ENCODE measurements at places on chromosomes 1 and 21.
A peak's percentile ranks its signal among the peaks of the same experiment; 100 is the strongest.

DNA sequence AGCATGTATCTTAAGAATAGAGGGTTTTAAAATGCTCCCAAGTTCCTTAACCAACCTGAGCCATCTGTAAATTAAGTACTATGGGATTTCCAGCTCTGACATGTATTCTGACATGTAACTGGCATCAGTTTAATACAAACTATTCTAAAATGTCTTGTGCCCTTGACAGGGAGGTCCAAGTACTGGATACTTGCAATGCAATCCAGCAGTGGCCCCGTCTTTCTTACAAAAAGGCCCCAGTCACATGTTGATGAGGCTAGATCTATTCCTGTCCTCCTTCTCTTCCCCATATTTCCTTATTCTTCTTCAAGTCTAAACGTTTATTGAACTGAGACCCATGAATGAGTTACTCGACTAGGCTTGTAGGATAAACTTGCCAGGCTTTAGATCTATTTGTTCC is 46.4 kb downstream of the MRPL39 start:
- no peak for DNase-seq

GRCh38 chr1:184813528-184814089 is 59.0 kb upstream of the EDEM3 start:
- DNase-seq: peak; percentile 63

- no peak for DNase-seq
Measured at GRCh38 chr1:231424950-231425805, 3.1 kb upstream of the EGLN1 start.

DNA sequence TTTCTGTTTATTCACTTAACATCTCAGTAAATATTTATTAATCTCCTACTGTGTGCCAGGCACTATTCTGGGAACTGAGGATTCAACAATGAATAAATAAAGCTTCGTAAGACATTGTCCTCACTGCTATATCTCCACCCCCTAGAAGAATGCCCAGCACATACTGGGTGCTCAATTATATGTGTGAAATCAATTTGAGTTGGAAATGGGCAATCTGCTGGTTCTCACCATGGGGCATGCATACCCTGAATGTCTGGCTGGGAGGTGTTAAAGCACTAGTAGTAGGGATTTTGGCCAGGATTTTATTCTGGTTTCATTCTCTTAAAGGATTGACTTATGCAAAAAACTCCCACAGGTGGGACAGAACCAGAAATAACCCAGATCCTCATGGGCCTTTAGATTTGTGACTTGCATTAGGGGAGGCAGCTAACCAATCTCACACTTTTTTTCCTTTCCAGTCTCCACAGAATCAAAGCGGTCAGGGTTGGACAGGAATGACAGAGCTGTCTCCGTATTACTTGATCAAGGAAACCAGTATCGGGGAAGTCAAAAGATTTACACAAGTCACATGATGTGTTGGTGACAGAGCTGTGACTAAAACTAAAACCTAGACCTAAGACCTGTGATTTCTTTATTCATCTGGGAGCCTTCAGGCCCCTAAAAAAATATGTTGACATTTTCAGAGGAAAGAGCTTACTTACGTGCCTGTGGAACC is 12.8 kb downstream of the GFI1 start:
- DNase-seq: no peak

DNA sequence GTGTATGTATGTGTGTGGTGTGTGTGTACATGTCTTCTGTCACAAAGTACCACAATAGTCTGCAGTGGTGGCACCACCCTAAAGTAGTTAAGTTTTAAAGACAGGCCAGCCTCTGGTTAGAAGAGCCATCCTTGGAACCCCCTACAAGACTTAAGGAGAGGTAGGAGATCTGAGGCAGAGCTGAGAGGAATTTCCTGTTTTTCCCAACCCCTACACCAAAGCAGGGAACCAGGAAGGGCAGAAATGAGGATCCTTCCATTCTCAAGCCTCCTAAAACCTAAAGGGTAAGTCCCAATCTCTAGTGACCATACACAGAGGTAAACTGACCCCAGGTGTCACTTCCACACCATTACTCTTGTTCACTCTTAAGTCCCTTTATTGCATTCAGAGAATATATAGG is 11.1 kb downstream of the PEA15 start:
- no peak for DNase-seq

- peak; percentile 11 for DNase-seq
Measured at GRCh38 chr1:68319907-68320306, 87.6 kb upstream of the WLS start.

GRCh38 chr1:65615859-65616258 is 176.8 kb upstream of the PDE4B start:
- DNase-seq: no peak

DNA sequence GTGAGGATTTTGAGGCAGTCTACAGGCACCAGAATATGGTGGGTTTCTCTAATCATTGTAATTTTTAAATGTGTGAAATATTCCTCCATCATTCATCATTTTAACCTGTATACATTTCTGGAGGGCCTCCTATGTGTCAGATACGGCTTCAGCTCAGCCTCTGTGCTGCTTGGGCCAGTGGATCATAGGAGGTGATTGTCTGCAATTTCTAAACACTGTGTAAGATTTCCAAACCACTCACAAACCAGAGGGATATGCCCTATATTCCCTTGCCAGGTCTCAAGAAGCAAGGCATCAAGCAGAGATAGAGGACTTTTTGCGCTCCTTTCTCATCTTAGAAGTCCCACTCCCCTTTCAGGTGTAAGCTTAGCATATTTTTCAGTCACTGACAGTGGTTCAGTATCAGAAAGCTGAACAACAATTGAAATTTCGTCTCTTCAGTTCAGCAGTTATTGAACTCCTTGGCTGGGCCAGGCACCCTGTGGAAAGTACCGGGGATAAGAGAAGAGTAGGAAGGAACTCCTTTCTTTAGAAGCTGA is 190.9 kb downstream of the NFIA start:
- DNase-seq: no peak

GRCh38 chr1:47732489-47732888 is 264.7 kb downstream of the TRABD2B start:
- DNase-seq: no peak

DNA sequence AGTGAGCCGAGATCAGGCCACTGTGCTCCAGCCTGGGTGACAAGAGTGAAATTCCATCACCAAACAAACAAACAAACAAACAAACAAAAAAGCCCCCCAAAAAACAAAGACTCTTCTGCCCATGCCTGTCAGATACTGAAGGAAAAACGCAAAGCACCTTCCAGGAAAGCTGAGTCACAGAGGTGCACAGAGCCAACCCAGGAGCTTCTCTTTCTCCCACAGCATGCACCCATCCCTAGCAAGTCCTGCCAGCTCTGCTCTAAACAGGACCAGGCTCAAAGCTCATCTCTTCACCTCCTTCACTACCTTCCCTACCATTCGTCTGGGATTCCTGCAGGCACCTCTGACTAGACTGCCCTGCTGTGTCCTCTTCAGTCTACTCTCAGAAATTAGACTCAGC is 46.5 kb downstream of the ETS2 start:
- DNase-seq: no peak

DNA sequence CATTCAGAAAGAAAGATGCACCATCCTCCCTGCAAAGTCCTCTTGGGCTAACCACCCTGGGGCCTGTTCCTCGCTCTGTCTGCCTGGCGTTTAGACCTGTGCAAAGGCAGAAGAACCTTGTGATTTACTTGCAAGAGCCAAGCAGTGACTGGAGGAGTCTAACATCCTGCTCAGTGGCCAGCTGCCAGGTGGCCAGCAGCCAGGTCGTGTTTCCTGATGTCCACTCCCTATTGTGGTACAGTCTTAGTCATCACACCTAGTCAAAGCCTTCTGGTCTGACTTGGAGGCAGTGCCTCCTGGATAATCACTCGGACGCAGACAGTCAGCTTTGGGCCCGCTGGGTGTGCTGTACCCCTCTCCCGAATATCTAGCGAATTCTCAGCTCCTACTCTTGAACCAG is 118.1 kb downstream of the PGBD5 start:
- no peak for DNase-seq

GRCh38 chr1:24952413-24952841 is 22.4 kb upstream of the RUNX3 start:
- DNase-seq: no peak

- no peak for DNase-seq
Measured at GRCh38 chr1:43893006-43893405, 40.6 kb upstream of the ARTN start.

GRCh38 chr21:37206496-37206895 is 60.6 kb downstream of the VPS26C start:
- no peak for DNase-seq

DNA sequence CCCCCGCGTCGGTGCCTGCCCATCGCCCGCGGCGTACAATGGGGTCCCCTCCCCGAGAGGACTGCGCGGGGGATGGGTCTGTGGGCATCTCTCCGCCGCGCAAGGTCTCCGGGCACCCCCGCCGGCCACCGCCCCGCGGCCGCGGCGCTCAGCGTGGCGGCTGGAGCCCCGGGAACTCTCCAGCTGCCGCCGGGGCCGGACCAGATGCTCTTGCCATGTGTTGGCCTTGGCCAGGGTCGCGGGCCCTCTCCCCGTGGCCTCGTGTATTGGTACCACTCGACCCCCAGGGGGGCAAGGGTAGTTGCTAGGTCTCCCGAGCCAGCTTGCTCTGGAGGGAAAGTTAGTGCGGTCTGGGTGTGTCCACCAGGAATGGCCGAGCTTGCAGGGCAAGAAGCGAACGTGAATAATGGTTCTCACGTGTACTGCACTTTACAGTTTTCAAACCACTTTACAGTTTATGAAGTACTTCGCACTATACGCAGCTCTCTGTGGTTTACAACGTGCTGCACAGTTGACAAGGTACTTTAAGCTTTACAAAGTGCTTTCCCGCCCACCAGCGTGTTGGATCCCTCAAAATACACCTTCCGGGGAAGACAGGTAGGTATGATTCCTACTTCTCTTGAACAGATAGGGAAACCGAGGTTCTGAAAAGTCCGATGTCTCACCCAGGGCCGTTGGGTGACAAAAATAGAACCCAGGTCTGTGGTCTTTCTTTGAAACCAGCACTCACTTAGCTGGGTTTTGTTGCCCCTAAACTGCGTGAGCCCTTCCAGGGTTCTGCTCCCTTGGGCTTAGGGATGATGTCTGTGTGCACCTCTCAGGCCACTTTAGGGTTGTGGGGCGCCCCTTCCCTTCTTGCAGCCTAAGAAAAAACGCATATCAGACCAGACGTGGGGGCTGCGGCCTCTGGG is 1.2 kb downstream of the EPHB2 start:
- DNase-seq: peak; percentile 41

Data from GM23338 (cell line).